ENCODE measurements at places on chromosomes 2 and 18. TPM values are rescaled to one million over a fixed set of nuclear protein-coding genes. Genes with fewer than 3 reads are reported as not detected.
A peak's percentile ranks its signal among the peaks of the same experiment; 100 is the strongest.

DNA sequence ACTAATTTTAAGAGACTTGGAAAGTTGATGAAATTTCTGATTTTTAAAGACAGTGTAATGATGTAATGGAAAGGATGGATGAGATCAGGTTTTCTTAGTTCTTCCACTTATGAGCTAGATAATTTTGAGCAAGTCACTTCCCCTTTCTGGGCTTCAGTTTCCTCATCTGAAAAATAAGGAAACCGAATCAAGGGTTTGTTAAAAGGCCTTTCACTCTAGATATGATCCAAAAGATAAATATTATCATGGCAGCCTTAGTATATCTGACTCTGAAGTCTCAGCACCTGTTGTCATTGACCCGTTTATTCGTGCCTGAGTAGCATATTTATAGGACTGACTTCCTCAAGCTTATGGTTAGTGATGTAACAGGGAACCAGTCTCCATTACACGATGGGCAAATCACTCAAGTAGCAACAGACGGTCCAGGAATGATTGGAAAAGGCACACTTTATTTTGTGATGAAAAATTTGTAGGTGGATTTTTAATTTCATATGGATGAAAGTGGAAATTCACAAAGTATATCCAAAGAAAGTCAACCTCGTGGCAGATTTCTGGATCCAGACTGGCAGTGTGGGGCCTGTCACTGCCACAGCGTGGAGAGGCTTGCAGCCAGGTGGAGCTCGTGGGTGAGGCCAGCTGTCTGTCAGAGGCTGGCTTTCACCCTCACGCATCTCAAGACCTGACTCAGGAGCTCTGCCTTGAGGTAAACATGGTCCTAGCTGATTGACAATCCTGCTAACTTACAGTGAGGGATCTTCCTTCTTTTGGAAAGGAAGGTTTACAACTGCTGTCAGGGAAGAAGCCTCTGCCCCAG is 137.9 kb upstream of the CXCR4 start:
- no peaks in the 10 kb centered on the region for H3K27me3 ChIP-seq
- peak overlapping the region; percentile 53 for H3K27ac ChIP-seq
- peaks cover 33% of the 10 kb centered on the region for H3K4me1 ChIP-seq
- DNase-seq: peak; percentile 53
- no peaks in the 10 kb centered on the region for H3K36me3 ChIP-seq
- H3K4me3 ChIP-seq: no peak overlapping the region

- no peak for DNase-seq
- H3K4me1 ChIP-seq: no peaks in the 10 kb centered on the region
- no peaks in the 10 kb centered on the region for H3K27me3 ChIP-seq
- H3K4me3 ChIP-seq: no peak overlapping the region
- H3K27ac ChIP-seq: no peak overlapping the region
Observed at GRCh38 chr18:28714498-28714897, 537.6 kb upstream of the CDH2 start.

- H3K4me1 ChIP-seq: no peaks in the 10 kb centered on the region
- no peak for DNase-seq
- no peaks in the 10 kb centered on the region for H3K36me3 ChIP-seq
- no peaks in the 10 kb centered on the region for H3K27me3 ChIP-seq
Observed at GRCh38 chr2:230268606-230269243, 43.2 kb downstream of the SP140 start.

DNA sequence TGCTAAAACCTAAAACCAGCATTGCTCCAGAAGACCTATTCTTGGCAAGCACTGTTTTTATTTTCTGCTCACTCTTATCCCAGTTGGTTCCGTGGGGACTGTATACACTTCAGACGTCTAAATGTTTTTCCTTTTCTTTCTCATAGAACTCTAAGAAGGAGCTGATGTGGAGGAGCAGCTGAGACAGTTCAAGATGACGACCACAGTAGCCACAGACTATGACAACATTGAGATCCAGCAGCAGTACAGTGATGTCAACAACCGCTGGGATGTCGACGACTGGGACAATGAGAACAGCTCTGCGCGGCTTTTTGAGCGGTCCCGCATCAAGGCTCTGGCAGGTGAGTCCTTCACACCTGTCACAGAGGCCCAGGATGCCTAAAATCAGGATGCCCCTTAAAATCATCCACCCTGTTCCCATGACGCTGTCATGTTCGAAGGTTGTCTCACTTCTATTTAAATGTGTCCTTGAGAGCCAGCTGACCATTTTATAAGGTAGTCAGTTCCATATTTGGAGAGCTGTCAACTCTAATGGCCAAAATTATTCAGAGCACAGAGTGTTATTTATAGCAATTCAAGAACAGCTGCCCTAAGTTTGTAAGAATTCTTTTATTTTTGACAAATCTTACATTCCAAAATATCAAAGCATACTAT is 70.2 kb downstream of the SPTBN1 start:
- no peak for DNase-seq
- peak overlapping the region; percentile 16 for H3K27ac ChIP-seq
- H3K27me3 ChIP-seq: no peaks in the 10 kb centered on the region
- H3K36me3 ChIP-seq: peaks cover 42% of the 10 kb centered on the region
- H3K4me1 ChIP-seq: peaks cover 9% of the 10 kb centered on the region

GRCh38 chr2:100394111-100394641 is 23.3 kb downstream of the CHST10 start:
- H3K27me3 ChIP-seq: no peaks in the 10 kb centered on the region
- no peak overlapping the region for H3K27ac ChIP-seq
- no peak overlapping the region for H3K4me3 ChIP-seq
- DNase-seq: no peak

GRCh38 chr2:227205701-227206100 is 41.3 kb downstream of the COL4A3 start:
- no peak overlapping the region for H3K27ac ChIP-seq
- no peak for DNase-seq
- no peaks in the 10 kb centered on the region for H3K27me3 ChIP-seq
- no peaks in the 10 kb centered on the region for H3K36me3 ChIP-seq
- no peaks in the 10 kb centered on the region for H3K4me1 ChIP-seq
- no peak overlapping the region for H3K4me3 ChIP-seq

- DNase-seq: no peak
- no peaks in the 10 kb centered on the region for H3K4me1 ChIP-seq
- no peak overlapping the region for H3K27ac ChIP-seq
Observed at GRCh38 chr2:127348426-127349000, 39.3 kb downstream of the MAP3K2 start.

DNA sequence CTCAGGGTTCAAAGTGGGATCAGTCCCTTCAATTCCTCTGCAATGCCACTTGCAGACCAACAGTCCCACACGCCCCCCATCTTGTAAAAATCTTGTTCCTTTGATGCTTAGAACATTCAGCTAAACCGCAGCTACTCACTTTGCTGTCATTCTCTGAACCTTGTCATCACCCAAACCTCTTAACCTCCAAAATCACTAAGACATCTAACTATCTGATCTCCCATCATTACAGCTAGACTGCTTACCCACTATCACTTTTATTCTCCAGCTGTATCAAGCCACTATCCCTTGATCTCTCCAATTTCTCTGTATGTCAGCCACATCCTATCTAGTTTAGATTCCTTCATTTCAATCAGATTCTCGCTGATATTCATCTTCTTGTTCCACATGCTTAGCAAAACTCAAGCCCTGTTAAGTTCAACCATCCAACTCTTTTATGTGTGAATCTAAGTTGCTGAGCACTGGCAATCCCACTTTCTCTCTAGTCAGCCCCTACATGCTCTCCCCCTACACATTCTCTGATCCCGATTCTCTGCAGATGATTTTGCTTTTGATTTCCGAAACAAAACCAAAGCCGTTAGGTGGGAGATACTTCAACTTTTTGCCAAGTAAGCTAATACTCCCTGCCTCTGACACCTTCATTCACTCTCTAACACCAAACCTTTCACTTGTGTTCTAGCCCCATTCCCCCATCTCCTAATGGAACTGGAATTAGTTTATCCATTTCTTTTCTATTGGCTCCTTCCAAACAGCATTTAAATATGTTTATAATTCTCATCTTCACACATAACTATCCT is 4.6 kb downstream of the GTF3C2 start:
- DNase-seq: no peak
- no peak overlapping the region for H3K27ac ChIP-seq
- no peaks in the 10 kb centered on the region for H3K36me3 ChIP-seq
- H3K27me3 ChIP-seq: no peaks in the 10 kb centered on the region
- peaks cover 7% of the 10 kb centered on the region for H3K4me1 ChIP-seq
- H3K4me3 ChIP-seq: no peak overlapping the region

GRCh38 chr2:69964353-69964841 is 3.0 kb upstream of the ASPRV1 start:
- no peaks in the 10 kb centered on the region for H3K36me3 ChIP-seq
- H3K4me1 ChIP-seq: no peaks in the 10 kb centered on the region
- H3K27me3 ChIP-seq: no peaks in the 10 kb centered on the region
- no peak overlapping the region for H3K27ac ChIP-seq

DNA sequence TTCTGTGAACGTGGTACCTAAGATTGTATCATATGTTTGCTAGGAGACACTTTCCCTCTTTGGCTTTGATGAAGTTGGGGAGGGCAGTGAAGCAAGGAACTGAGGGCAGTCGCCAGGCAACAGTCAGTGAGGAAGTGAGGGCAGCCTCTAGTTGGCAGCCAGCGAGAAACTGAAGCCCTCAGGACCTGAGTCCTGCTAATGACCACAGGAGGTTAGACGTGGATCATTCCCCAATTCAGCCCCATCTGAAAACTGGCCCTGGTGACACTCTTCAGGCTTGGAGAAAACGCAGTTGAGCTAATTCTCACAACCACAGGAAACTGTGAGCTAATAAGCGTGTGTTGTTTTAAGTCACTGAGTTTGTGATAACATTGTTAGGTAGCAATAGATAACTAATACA is 84.5 kb upstream of the REG3G start:
- H3K27me3 ChIP-seq: no peaks in the 10 kb centered on the region
- no peak for DNase-seq
- H3K4me1 ChIP-seq: no peaks in the 10 kb centered on the region
- no peak overlapping the region for H3K27ac ChIP-seq
- H3K36me3 ChIP-seq: no peaks in the 10 kb centered on the region

DNA sequence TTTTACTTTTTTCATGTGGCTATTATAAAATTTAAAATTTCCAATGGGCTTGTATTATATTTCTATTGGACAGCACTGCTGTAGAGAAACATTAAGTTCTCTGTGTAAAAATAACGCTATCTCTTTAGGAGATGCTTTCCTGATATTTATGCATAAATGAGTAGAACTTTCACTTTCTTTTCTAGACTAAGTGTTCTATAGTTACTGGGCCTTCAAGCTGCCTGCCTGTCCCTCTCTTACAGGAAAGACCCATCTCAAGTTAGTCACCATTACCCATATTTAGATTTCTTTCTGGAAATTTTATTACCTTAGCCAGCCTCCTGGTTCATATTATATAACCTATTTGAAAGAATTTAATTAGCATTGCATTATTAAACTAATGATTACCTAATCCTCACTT is 4.8 kb downstream of the ITGA4 start:
- H3K27me3 ChIP-seq: peaks cover 10% of the 10 kb centered on the region
- H3K27ac ChIP-seq: no peak overlapping the region
- DNase-seq: no peak
- H3K4me3 ChIP-seq: no peak overlapping the region

DNA sequence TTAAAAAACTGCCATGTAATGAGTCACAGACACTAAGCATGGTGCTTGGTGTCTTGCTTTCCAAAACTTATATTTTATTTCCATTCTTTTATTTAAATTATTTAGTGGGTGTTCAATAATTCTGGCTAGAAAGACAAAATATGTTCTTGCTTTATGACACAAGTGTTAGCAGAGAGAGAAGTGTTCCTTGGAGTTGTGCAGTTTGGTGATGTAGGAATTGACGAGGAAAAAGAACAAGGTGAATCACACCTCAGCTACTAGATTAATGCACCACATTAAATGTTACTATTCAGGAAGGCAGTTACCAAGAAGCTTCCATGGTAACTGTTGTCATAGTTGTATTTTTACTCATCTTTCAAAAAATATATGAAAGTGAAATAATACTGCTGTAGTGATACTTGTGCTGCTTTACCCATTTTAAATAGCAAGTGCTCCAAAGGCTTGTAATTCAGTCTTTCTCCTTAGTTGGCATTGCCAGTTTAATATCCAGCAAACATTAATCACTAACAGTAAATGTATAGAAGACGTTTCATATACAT is 28.3 kb downstream of the ADAM23 start:
- H3K36me3 ChIP-seq: no peaks in the 10 kb centered on the region
- H3K4me1 ChIP-seq: no peaks in the 10 kb centered on the region
- H3K4me3 ChIP-seq: no peak overlapping the region
- no peaks in the 10 kb centered on the region for H3K27me3 ChIP-seq
- DNase-seq: no peak

The AQP12B gene
- polyA plus RNA-seq: 0.99 TPM

The ASB18 gene
- polyA plus RNA-seq: 2.9 TPM

The SCN2A gene
- polyA plus RNA-seq: 0.03 TPM

The SNORC gene
- polyA plus RNA-seq: 0.56 TPM

Data from muscle of leg (tissue), 16 donors.